NCI-H1092 (cell line): ENCODE measurements at places on chromosomes 12 and 14.
A peak's percentile ranks its signal among the peaks of the same experiment; 100 is the strongest.

DNA sequence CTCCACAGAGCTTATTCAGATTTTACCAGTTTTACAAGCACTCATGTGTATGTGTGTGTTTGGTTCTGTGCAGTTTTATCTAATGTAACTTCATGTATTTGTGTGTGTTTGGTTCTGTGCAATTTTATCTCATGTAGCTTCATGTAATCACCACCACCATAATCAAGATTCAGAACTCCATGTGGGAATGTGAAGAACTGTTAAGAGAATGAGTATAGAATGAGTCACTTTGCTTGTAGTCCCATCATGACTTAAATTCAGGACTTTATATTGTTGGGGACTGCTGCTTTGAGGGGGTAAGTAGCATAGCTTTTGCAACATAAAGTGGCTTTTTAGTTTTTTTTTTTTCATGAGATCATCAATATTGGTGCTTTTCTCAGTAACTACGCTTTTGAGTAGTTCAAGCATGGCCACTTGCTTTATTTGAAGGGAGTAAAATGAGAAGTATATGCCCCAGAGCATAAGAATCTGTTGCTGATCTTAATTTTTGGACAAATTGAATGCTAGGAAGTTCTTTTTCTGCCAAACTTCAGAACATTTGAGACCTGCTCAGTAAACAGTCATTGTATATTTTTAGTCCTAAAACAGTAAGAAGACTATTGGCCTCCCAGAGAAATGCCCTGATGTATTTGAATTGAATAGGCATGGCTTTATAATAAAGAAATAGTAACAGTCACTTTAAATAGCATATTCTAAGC, 28.8 kb downstream of the PROX2 start:
- DNase-seq: no peak

DNA sequence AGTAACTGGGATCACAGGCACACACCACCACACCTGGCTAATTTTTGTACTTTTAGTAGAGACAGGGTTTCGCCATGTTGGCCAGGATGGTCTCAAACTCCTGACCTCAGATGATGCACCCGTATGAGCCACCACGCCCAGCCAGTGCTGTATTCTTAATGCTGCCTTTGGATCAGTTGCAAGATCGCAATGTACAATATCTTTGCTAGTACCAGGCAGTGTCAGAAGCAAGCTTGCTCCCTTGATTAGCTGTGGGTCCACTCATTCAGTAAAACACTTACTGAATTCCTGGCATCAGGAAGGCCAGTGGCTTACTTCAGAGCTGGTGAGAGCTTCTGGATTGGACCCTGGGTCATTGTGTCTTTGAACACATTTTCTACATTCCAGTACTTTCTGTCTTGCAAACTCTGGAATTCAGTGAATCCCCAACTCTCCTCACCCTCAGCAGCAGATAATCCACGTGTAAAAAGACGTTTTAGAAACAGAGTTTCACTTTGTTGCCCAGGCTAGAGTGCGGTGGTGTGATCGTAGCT, 1183.7 kb downstream of the AACS start:
- no peak for DNase-seq

GRCh38 chr14:51547260-51547659, 104.5 kb upstream of the FRMD6 start:
- no peak for DNase-seq

DNA sequence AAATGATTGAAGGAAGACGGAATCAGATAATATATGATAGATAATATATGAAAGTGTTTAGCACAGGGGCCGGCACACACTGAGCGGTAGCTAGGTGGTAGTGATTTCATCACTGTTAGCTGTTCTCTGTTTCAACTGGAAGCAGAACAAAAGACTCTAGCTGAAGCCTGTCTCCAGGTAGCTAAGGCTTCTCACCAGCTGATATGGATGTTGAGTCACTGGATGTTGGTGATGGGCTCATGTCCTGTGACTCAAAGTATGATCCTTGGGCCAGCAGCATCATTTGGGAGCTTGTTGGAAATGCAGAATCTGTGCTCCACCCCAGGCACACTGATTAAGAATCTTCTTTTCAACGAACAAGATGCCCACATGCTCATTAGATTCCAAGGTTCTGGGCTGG, 21.7 kb upstream of the KCNA5 start:
- no peak for DNase-seq

- peak; percentile 72 for DNase-seq
These were observed at the start of gene PLEKHG3 for GRCh38 chr14:64704143-64704742. Gene PLEKHG3 (plus strand): TSS chr14:64704424. CDS start chr14:64727632, 23,208 bp downstream.

DNA sequence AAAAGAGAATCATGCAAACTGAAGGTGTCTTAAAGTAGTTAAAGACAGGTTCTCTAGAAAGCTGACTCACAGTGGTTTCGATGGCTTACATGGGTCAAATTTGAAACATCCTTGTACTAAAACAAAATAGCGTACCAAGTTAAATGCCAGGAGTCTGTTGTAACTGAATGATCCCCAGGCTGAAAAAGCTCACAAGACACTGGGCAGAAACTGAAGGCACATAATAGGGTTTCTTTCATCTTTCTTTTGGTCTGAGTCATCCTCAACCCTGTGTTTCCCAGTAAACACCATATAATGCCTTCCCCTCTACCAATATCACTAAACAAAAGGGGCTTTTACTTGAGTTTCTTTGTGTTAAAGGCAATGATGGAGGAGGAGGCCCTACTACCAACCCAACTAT, 12.8 kb downstream of the ZFYVE1 start:
- DNase-seq: no peak

DNA sequence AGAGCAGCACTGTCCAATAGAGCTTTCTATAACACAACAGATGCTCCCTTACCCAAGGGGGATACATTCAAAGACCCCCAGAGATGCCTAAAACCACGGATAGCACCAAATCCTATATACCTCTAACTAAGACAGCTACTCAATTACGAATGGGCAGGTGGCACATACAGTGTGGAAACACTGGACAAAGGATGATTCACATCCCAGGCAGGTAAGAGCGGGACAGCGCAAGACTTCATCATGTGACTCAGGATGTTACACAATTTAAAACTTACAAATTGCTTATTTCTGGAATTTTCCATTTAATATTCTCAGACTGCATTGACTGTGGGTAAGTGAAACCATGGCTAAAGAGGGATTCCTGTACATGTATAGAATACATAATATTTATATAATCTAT, 5.5 kb upstream of the HCFC2 start:
- DNase-seq: no peak

GRCh38 chr14:52067873-52068614, 815 bp downstream of the NID2 start:
- DNase-seq: peak; percentile 33

- no peak for DNase-seq
These were observed 60.1 kb upstream of the RFX4 start for GRCh38 chr12:106522708-106523107.
